Hindlimb muscle (tissue), 1 donor: ENCODE measurements at places on chromosomes 2 and 18. TPM values are rescaled to one million over a fixed set of nuclear protein-coding genes. Genes with fewer than 3 reads are reported as not detected.
A peak's percentile ranks its signal among the peaks of the same experiment; 100 is the strongest.

- DNase-seq = no peak
These were observed 205.7 kb downstream of the EN1 start for GRCh38 chr2:118641711-118642110.

- no peak for DNase-seq
These were observed 1186.9 kb downstream of the DSC3 start for GRCh38 chr18:29855637-29856036.

DNA sequence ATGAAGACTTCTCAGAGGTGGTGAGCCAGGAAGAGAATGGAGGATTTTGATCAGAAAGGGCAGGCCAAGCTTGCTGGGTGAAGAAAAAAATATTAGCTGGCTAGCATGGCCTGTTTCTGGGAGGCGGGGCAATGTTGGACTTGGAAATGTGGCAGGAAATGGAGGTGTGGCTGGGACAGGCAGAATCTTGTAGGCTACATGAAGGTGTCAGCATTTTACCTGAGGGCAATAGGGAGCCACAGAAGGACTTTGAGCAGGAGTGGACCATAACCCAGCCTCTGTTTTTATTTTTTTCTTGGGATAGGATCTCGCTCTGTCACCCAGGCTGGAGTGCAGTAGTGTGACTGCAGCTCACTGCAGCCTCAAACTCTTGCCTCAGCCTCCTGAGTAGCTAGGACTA is 31.7 kb downstream of the EMX1 start:
- no peak for DNase-seq

GRCh38 chr2:85794491-85795121 is 40.8 kb downstream of the ATOH8 start:
- DNase-seq = no peak

GRCh38 chr2:120503206-120503792 is 157.4 kb downstream of the INHBB start:
- DNase-seq = no peak

GRCh38 chr2:70983506-70984227 is 5.2 kb downstream of the ANKRD53 start:
- DNase-seq = no peak

GRCh38 chr2:25411281-25411680 is 69.6 kb upstream of the DNMT3A start:
- no peak for DNase-seq

DNA sequence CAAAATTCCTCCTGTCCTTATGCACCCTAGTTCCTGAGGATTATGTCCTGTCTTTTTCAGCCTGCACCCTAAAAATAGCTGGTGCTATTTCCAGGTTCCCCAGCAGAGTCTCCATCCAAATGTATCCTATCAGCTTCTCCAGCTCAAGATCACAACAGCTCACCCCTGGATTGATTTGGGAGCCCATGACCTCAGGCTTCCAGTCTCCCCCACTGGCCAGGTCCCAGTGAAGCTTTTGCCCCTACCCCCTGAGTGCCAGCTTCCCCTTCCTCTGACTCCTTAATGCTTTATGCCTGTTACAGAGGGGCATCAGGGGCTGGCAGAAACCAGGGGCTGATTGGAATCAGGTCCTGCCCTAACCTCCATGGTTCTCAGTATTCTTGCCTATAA is 76.9 kb upstream of the DAPL1 start:
- no peak for DNase-seq

- no peak for DNase-seq
These were observed 48.9 kb downstream of the CCDC68 start for GRCh38 chr18:54910161-54910919.

DNA sequence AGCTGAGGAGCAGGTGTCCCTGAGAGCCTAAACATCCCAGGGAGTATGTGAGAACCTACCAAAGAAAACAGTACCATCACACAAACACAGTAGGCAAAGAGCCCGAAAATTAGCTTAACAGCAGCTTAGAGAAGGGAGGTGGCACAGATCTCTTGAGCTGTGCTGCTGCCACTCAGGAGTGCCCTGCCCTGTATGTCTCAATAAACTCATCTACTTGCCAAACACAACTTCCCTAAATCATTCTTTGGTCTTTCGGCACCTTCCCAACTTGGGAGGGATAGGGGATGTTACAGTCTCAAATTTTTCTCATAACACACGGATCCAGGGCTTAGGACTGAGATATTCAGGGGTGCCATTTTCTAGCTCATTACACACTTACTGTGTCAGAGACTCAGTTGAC is 45.3 kb upstream of the C1D start:
- no peak for DNase-seq

DNA sequence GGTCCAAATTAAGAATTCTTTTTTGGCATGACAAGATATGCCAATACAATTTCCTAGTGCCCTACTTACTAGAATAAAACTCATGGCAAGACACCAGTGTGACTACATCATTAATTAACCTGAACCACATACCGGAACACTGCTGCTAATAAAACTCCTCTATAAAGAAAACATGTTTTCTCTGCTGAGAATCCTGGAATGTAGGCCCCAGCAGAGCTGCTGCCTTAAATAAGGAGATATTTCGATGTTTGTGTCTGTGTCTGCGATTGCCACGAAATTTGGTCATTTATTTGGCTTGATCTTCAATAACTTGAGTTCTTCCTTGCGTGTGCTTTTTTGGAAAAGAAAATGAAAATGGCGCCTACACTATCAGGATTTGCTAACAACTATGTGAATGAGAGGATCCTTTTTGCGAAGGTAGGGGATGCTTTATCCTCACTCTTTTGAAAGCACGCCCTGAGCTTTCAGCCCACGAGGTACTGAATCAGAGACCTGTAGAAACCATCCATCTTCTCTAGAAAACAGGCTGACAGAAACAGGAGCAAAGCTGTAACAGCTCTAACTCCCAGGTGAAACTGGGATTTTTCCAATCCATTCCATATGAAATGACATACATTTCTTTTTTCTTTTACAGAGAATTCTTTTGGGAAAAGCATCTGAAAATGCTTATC is 27.0 kb downstream of the KLF7 start:
- no peak for DNase-seq

- no peak for DNase-seq
These were observed 30.6 kb downstream of the PTGR3 start for GRCh38 chr18:75178376-75178775.

GRCh38 chr18:59484561-59485328 is 125.7 kb upstream of the LMAN1 start:
- peak; percentile 27 for DNase-seq

DNA sequence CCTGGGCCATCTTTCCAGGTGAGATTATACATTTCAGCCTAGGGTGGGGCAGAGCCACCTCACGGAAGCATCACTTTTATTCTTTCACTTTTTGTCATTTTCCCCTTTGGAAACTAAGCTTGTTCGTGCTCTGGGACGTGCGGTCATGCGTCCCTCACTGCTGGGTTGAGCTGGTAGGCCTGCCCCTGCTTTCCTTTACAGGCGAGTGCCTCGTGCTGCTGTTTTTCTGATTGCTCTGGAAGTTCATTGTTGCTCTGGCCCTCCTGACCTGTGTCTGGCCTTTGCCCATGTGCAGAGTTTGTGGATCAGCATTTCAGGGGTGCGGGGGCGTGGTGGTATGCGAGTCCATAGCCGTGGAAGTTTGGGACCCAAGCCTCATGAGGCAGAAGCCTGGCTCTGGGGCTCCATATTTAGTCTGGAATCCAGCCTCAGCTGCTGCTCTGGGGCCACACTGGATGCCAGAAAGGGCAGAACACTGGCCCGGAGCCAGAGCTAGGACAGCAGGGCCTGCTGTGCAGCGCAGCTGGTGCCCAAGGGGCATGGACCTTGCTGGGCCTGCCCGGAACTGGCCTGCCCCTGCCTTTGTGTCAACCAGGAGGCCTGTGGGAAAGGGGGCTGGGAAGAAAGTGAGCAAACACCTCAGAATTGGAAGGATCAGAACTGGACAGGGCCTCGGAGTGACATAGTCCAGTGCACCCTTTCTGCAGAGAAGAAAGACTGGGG is 51.1 kb downstream of the CTIF start:
- no peak for DNase-seq

The CEBPZOS gene
- 34.3 TPM for polyA plus RNA-seq

The MGAT4A gene
- polyA plus RNA-seq = 4.8 TPM

The PCARE gene
- polyA plus RNA-seq = 0.28 TPM

The GPATCH11 gene
- 6.9 TPM for polyA plus RNA-seq

The SUMO1 gene
- 93.1 TPM for polyA plus RNA-seq

The PLCD4 gene
- polyA plus RNA-seq = 61.5 TPM

The ARHGAP28 gene
- polyA plus RNA-seq = 23.7 TPM
